ENCODE measurements at places on chromosomes 2 and 18.

GRCh38 chr2:173193925-173194324 is 118.3 kb downstream of the MAP3K20 start:
- DNase-seq = no peak

GRCh38 chr2:25664965-25665307 is 8.4 kb downstream of the DTNB start:
- no peak for DNase-seq

DNA sequence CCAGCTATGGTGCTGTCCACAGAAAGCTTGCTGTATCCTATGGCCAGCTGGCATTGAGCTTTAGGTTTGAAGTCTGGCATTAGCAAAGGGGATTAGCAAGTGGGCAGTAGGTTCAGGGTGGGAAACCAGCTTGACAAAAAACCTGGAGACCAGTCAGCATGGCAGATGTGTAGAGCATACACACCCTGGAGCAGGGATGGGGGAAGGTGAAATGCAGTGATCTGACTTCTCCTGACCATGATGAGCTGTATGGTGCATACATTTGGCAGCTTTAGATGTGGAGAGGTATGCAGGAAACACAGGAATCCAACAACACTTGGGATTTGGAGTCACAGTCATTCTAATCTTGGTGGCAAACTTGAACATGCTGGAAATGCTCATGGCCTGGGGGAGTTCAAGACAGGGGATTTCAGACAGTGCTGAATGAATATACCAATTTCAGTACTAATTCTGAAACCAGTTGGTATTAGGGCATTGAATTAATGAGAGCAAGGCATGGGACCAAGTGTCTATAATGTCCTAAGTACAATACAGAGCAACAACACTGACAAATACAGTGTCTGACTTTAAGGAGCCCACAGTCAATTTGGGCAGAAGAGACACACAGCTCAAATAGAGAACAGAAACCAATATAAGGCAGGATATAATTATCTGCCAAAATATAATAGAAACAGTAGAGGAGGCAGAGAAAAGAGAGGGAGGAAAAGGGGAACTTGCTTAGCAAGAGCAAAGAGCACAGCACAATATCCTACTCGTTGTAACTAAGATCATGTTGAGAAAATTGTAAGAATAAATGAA is 11.8 kb downstream of the ARHGAP15 start:
- no peak for DNase-seq

DNA sequence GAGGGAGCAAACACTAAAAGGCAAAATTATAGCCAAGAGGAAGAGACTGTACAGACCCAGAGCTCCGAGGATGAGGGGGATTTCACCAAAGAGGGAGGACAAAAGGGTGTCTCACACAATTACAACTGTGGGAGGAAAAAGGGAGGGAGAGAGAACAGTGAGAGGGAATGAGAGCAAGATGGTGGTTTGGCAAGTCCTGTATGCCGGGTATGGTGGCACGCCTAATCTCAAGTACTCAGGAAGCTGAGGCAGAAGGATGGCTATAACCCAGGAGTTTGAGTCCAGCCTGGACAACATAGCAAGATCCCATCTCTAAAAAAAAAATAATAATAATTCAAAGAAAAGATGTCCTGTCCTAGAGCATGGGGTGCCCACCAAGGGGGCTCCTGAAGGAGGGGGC is 34.3 kb downstream of the NPC1 start:
- no peak for DNase-seq

- DNase-seq = no peak
Observed at GRCh38 chr2:136168720-136169119, 50.8 kb upstream of the CXCR4 start.

DNA sequence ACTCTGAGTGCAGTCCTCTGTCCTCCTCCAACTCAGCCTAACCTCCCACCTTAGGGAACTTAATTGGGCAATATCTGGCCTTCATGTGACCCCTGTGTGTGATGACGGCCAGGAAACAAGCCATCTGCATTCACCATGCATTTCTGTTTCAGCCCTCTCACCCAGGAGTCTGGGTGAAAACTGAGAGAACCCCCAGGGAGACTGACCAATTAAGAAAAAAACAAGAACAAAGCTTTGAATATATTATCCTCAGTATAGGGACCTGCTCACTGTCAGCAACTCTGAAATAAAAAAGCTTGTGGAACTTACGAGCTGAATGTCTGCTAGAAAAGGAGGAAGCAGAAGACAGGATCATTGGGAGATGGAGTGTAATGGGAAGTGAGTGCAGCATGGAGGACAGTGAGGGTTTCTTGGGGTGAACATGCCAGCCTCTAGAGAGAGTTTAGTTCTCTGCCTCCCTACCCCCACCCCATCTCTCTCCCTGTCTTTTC is 9.5 kb downstream of the MAPRE2 start:
- DNase-seq = no peak

- DNase-seq = peak; percentile 83
Observed at GRCh38 chr2:15591692-15592463, at the start of gene DDX1. Gene DDX1 (plus strand): TSS chr2:15591868. CDS start chr2:15591934, 66 bp downstream.

DNA sequence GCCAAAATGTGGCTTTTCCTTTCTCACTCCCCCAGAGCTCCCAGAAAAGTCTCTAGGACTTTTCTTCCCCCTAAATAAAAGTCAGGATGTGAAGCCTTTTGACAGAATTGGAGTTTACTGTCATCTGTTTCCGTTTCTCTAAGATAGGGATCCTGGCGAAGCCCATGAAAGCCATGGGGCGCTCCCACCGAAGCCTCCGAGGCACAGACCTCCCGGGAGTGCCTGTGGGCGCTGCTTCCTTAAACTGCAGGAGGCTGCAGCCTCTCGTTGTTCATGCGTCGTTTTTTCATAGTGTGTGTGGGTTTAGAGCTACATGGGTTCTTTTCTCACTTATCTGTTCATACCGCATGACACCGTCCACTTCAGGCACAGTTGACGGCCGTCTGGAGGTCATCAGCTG is 56.8 kb downstream of the ASAP2 start:
- DNase-seq = no peak

DNA sequence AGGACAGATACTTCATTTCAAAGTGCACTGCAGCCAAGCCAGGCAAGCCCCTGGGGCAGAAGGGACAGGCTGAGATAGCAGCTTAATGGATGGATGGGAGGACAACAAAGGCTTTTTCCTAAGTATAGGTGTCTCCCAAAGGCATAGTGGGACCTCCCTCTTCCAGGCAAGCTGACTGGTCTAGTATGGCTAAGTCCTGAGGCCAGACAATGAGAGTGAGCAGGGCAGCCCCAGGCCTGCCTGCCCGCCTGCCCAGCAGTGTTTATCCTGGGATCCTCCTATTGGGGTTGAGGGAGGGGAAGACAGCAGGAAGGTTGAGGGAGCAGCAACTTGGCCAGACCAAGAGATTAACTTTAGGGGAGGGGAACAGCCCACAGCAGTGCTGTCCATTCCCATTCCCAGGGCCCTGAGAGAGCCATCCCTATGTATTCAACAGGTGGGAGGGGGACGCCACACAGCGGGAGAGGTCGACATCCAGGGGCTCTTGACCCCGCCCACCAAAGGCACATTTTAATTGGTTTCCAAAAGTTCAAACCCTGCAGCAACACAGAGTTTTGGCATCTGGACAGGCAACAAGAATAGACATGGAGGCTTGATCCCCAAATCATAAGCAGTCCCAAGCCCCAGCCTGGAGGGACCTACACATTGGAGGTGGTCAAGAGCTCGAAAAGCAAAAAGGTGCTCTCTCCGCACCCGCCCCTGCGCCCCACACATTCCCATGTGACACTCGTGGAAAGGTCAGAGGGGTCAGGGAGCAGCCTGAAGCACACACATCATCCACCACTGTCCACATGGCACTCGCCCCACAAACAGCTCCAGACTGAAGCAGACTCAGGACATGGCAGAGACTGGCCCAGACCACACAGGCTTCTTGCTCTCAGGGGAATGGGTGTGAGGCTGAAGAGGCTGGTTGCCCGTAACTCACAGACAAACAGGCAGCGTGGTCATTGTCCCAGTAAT is 2.9 kb upstream of the SFXN5 start:
- no peak for DNase-seq

GRCh38 chr2:23452853-23453420 is 68.0 kb downstream of the KLHL29 start:
- no peak for DNase-seq

- DNase-seq = no peak
Observed at GRCh38 chr2:65626831-65627230, 194.4 kb upstream of the SPRED2 start.

DNA sequence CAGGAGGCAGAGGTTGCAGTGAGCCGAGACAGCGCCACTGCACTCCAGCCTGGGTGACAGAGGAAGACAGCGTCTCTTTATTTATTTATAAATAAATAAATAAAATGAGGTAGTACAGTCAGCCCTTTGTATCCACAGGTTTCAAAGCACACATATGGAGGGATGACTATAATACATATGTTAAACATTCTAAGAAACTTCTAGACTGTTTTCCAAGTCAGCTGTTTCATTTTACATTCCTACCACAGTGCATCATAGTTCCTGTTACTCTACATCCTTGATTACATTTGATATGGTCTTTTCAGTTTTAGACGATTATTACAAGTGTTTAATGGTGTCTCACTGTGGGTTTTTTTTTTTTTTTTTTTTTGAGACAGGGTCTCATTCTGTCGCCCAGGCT is 157.6 kb downstream of the ATAD2B start:
- no peak for DNase-seq

- no peak for DNase-seq
Observed at GRCh38 chr2:44705876-44706480, 235.5 kb upstream of the SIX3 start.

DNA sequence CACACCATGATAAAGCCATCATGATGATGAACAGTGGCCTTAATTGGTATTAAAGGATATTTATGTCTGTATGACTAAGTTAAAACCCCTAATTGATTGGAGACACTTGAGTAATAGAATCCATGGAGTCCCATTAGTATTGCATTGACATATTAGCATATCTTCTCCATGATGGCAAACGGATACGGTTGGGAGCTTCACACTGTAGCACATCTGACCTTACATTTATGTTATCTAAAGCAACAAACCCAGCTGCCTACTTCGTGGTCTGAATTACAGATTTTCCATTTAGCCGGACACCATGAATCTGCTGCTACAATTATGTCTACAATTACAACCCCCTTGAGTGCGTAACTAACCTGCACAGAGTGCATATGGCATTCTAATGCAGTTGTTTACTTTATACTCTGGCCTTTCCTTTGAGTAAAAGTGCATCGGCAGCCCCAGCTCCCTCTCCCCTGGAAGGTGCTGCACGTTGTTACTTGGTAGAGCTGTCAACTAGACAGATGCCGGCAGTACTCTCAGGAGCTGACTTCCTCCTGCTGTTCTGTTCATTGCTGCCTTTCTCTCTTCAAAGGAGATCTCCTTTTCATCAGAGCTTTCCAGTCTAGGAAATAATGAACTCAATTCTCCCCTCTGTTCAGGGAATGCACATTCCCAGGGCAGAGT is 92.1 kb downstream of the LRRC30 start:
- DNase-seq = no peak

GRCh38 chr18:58687871-58688308 is 16.6 kb downstream of the MALT1 start:
- no peak for DNase-seq

DNA sequence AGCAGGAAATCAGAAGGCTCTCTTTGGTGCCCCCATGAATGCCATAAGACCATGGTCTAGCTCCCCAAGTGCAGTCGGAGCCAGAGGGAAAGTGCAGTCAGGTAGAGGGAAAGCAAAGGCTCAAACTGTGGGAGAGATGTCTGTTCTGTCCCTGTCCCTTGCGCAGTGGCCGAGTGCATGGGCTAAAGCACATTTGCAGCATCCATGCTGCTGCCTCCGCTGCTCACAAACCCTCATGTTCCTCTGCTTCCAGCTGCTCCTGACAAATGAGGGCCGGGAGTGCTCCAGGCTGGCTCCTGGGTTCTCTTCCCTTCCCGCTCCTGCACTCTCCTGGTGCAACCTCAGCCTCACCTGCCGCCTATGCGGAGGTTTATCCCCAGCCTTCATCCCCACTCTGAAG is 34.2 kb downstream of the SCTR start:
- DNase-seq = no peak

DNA sequence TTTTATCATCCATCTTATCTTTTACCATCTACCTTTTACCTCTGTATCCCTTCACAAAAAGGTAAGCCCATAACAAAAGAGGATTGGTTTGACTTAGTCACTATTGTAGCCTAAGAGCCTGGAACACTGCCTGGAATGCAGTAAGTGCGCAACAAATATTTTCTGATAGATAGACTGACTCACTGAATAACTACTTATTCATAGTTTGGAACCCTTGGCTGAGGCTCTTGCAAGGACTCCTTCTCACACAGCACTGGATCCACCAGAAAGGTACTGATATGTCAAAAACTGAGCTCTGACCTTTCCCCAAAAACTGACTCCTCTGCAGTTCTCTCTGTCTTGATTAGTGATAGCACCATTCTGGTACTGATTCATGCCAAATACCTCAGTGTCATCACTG is 426.7 kb downstream of the SETBP1 start:
- DNase-seq = no peak

GRCh38 chr18:62128157-62128556 is 58.7 kb downstream of the PIGN start:
- DNase-seq = no peak

DNA sequence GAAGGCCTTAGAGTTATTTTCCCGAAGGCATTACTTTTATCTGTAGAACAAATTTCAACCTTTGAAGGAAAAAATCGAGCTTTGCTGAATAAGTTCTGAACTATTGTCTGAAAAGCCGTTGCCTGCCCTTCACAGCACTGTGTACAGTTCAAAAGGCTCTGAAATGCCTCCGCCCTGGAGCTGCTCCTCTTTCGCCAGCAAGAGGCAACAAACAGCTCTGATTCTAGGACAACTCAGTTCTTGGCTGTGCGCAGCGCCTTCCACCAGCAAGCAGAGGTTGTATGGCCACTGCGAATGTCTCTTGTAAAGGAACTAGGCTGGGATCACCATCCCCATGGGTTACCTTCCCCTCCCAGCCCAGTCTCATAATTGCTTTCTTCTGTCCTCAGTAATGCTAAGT is 308.5 kb downstream of the GBX2 start:
- no peak for DNase-seq

- DNase-seq = peak; percentile 42
Observed at GRCh38 chr18:12656938-12657683, 796 bp downstream of the SPIRE1 start.

- DNase-seq = no peak
Observed at GRCh38 chr18:13660510-13660909, 65.8 kb downstream of the FAM210A start.

GRCh38 chr2:146220957-146221356 is 1623.9 kb upstream of the ACVR2A start:
- DNase-seq = no peak

GRCh38 chr2:180647221-180647620 is 333.2 kb upstream of the UBE2E3 start:
- no peak for DNase-seq
